IPS DF 6.9 (cell line): ENCODE measurements at places on chromosomes 16 and 17.

- DNase-seq = no peak
These were observed 9.8 kb upstream of the CSNK1D start for GRCh38 chr17:82283208-82283749.

GRCh38 chr17:2705263-2705662, 6.3 kb downstream of the CLUH start:
- no peak for DNase-seq

DNA sequence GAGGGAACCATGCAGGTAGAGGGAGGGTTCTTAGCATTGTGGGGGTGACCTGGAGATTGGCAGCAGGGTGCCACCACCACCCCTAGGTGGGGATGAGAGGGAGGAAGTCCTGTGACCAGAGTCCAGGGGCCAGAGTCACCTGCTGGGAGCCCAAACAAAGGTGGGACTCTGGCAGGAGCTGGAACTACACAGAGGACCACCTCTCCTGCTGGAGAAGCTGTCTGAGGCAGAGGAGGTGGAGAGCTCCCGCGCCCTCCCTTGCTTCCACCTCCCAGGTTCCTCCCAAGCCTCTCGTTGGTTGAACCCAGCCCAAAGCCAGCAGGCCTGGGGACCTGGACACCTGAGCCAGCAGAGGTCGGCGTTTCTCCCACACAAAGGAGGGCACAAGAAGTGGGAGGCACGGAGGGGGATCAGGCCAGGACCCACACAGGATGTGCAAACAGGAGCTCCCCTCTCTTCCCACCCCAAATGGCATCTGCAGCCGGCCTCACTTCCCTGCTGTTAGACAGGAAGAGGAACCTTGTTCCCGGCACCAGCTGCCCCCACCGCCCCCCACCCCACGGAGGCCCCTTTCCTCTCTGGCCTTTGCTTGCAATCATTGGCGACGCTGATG, 154.6 kb downstream of the SEC14L1 start:
- DNase-seq = no peak

GRCh38 chr17:73255671-73256181, 6.0 kb downstream of the CPSF4L start:
- peak; percentile 63 for DNase-seq

GRCh38 chr16:4370570-4371356, 885 bp upstream of the VASN start:
- DNase-seq = no peak

DNA sequence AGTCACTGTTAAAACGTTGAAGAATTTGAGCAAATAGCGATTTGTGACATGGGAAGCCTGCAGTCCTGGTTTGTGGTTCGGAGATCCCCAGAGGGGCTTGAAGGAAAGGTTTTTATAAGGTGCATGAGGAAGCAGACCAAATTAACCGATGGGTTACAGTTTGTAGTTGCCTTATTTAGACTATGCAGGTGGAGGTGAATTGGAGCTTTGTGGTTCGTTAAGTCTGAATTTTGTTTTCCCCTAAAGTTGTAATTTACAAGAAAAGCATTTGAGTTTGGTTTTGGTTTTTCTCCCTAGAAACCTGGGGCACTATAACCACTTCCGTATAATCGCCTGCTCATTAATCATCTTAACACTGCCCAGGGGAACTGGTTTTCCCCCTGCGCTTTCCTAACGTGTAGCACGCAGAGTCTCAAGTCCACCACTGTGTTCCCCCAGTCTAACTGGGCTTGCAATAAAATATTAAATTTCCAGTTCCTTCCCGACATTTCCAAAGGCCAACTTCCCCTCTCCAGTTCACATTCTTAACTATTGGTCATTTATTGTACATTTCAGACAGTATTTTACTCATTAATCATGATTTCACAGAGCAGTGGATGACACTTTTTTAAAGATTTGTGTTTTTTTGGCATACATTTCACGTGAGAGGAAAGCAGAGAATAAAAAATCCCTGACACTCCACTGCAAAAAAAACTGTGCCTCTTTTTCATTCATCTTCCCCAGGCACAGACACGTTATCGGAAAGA, 932 bp downstream of the ZNF267 start:
- DNase-seq = no peak

- DNase-seq = no peak
These were observed 573 bp upstream of the GNAO1 start for GRCh38 chr16:56190677-56191155.

GRCh38 chr17:82860606-82861392, 21.0 kb upstream of the ZNF750 start:
- DNase-seq = no peak

DNA sequence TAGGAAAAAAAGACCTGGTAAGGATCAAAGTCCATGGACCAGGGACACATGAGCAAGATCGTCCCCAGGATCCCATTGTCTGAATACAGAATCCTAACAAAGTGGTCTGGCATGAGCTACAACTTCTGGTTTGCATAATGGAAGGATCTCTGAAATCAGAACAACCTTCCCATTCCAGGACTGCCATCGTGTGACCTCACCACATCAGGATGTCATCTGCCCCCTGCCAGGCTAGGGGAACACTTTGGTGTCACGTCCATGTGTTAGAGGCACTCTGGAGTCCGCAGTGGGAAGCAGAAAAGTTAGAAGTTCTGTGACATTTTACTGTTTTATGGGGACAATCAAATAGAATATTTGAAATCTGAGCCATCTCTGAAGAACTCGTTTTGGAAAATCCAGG, 160.7 kb downstream of the RGS9 start:
- no peak for DNase-seq

DNA sequence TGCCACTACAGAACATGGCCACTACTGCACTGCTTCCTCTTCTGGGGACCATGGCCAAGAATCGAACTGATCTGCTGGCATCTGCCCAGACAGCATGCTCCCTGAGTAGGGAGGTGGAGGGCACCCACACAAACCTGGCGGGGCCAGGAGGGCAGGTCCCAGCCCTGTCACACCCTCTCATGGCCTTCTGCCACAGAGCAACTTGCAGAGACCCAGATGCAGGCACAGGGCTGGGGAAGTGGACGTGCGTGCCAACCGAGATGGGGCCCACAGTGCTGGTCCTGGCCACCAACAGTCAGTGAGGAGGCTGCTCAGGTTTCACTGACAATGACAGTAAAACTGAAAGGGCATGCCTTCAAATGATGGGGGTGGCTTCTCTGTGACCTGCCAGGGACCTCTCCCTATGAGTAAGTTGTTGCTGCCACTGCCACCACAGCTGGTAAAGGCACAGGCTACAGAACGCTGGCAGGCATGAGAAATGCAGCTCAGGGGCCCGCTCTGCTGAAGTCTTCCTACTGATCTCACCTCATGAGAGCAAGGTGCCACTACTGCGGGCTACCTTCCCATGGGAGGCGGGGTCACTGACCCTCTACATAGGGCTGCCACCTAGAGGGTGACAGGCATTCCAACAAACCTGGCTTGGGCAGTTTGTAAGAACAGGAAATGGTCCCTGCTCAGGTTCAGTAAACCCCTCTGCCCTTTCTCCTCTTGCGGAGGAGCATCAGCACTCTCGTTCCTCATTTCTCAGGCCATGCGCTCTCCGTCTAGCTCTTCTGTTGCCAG, 15.5 kb downstream of the HIC1 start:
- no peak for DNase-seq

DNA sequence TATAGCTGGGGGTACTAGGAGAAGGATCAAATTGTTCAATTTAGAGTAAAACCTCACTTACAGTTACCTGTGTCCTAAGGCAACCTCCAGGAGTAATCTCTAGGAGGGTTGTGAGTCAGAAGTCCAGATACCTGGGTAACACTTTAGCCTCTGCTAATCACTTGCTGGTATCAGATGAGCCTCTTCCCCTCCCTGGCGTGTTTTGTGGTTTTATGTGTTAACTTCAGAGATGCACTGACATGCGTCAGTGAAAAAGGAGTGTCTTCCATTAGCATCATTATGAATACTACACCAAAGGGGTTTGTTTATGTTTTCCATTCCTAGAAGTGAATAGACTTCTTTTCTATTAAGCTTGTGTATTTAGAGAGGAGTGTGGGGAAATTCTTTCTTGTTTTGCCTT, 208.2 kb downstream of the FTO start:
- DNase-seq = no peak
